Testis (tissue), 5 donors: ENCODE measurements at places on chromosomes 1 and 21. TPM values are rescaled to one million over a fixed set of nuclear protein-coding genes. Genes with fewer than 3 reads are reported as not detected.

DNA sequence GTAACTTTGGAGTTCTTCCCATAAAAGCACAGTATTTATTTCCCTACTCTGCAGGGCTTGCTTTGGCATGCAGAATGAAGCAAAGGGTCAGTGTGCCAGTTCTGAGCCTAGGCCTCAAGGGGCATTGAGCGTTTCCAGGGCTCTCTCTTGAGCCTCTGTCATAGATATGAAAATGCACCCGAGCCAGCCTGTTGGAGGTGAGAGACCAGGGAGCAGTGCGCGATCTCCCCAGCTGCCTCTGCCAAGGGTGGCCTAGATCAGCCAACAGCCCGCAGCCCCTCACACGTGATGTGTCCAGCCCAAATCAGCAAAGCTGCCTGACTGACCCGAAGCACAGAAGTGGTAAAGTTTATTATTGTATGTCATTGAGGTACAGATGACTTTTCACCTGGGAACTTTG, 63.7 kb downstream of the TENT5C start:
- no peak for DNase-seq

- peak; percentile 34 for DNase-seq
These were observed 489 bp downstream of the ACTN2 start for GRCh38 chr1:236686815-236687160.

- DNase-seq = no peak
These were observed 3.2 kb upstream of the TMEM63A start for GRCh38 chr1:225885336-225885735.

- no peak for DNase-seq
These were observed 558 bp downstream of the USP1 start for GRCh38 chr1:62437273-62437940.

DNA sequence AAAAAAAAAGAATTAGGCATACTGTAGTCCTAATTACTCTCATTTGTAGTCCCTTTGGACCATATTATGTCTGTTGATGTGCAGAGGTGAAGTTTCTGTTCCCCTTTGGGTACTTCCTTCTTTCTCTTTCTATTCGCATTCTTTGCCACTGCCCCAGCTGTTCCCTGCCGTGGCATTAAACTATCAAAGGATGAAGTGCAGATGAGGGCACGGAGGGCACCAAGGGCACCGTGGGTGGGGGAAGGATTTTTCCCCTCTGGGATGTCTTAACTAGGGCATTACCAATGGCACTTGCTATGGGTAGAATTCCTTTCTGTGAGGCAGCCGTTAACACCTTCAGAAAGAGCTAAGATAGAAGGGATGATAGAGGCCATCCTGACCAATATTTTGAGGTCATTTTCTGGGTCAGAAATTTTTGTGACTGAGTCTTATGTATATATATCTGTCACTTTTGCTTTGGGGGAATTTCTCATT, 4.9 kb upstream of the MAPKAPK2 start:
- DNase-seq = no peak

DNA sequence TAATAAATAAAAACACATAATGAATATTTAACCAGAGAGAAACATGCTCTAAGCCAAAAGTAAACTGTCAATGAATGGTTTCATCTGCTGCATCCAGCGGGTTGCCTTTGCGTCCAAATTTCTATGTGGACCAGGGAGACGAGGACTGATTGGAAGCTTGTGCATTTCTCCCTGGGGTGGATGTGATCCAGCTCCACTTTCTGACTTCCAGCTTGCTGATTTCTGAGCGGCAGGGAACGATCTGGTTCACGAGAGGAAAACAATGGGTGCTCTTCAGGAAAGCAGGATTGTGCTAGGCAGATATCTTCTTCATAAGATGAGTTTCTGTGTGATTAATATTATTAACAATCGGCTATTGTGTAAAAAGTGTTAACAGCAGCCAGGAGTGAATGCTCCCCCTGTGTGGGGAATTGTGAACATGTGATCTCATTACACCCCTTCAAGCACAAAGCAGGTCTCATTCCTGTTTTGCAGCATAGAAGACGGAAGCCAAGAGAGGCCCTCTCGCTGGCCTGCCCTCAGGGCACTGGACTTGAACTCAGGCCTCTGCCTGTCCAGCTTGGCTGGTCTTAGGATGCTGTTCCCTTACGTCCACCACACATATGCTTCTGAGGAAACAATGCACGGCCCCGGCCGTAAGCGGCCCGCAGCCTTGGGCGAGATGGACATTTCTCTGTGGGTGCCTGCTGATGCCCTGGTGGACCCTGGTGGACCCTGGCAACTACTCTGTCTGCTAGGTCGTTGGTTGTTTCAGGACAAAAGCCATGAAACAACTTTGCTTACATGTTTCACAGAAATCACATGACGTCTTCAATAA, 183.4 kb upstream of the C1orf174 start:
- DNase-seq = peak; percentile 70

GRCh38 chr1:200367841-200368534, 41.8 kb downstream of the ZNF281 start:
- no peak for DNase-seq

DNA sequence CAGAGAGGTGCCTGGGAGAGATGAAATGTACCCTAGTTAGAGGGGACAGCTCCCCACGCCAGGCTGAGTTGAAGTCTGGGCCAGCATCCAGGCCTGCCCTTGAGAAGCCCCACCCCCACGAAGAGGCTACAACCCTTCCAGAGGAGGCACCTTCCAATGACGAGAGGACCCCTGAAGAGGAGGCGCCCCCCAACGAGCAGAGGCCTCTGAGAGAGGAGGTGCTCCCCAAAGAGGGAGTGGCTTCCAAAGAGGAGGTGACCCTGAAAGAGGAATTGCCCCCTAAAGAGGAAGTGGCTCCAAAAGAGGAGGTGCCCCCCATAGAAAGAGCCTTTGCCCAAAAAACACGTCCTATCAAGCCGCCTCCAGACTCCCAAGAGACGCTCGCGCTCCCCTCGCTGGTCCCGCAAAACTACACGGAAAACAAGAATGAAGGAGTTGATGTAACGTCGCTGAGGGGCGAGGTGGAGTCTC, 3.1 kb downstream of the EVA1B start:
- DNase-seq = no peak

DNA sequence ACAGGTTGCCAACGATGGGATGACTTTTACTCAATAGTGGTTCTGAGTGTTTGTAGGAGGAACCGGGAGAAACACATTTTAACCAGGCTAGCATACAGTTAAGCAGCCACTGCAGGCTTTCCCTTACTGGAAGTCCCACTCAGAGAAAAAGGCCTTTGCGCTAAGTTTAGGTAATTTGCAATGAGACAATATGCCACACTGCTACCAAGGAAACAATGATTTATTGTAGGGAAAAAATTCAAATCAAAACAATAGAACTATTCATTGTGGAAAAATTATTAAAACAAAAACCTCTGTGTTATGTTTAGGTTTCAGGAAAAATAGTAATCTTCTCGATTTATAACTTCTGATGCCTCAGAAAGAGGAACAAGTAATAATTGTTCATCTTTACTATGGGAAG, 51.4 kb upstream of the CR2 start:
- no peak for DNase-seq

DNA sequence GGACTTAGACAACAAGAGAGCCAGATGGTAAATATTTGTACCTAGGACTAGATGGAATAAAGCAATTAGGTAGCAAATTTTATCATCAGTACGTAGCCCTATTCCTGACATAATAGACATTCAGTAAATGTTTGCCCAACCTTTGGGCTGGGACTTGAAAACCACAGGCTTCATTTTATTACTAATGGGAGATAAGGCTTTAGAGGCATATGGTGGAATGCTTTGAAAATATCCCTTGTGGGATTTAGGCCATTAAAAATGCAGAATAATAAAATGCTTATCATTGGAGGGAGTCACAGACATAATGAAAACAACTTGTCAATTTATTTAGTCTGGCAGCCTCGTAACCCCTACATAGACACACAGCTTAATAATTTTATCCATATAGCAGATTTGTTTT, 296.1 kb upstream of the SPAG17 start:
- no peak for DNase-seq

- no peak for DNase-seq
These were observed 12.5 kb upstream of the HNRNPR start for GRCh38 chr1:23356471-23357137.

- DNase-seq = no peak
These were observed 11.8 kb downstream of the DRAM2 start for GRCh38 chr1:111127923-111128643.

DNA sequence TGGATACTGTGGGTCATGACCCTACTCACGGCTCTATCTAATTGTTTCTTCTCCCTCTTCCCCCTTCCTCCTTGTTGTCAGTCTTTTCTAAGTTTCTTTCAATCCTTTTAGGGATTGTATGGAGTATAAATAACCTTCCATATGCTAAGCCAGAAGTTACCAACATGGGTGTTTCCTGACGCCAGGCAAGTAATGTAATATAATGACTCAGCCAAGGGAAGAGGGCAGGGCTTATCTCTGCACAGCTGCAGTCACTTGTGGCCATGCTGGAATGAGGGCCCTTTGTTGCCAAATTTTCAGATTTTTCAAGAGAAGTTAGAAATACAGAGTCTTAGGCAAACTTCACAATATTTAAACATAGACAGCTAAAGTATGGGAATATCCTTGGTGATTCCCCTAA, 194.6 kb downstream of the ST6GALNAC3 start:
- no peak for DNase-seq

DNA sequence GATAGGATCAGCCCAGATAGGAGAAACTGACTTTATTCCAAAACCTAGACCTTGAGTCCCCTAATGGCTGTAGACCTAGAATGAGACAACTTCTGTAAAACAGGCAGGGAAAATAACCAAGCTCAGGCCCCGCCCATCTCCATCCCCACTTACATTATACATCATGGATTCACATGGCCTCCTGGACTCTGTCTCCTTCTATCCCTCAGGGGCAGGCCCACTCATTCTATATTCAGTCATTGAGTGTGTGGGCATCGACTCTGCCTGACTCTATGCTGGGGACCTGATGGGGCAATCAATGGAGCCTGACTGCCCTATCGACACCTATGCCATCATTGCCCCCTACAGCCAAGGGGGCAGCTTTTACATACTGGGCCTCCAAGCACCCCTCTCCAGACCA, 6.4 kb downstream of the AVPR1B start:
- DNase-seq = no peak

DNA sequence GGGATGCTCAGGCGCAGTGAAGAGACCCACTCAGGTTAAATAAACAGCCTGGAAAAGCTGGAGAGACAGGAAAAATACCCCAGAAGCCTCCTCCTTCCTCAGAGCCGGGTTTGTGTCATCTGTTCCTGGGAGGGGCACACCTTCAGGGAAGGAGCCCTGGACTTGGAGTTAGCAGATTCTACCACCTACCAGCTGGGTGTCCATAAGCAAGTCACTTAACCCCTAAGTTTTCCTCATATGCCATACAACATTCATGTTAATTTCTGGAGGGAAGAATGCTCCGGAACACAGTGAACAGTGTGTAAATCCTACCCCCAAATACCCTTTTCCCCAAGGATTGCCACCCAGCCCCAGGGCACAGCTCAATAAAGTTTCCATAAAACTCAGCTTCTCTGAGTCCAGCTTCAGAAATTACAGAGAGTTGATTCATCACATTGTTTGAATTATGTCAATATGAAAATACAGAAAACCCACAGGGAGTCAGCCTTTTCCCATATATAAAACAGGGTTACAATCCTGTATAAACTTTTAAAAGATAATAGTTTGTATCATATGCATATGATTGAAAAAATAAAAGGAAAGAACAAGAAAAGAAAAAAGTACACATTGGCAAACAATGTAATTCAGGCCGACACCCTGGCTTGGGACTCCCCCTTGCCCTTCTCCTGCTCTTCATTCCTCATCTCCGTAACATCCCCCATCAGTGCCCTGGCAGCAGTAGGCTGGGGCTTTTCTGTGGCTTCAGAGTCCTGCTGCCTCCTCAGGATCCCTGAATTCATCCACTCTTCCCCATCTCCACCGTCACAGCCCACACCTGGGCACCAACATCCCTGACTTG, 291.8 kb upstream of the USP24 start:
- DNase-seq = no peak

DNA sequence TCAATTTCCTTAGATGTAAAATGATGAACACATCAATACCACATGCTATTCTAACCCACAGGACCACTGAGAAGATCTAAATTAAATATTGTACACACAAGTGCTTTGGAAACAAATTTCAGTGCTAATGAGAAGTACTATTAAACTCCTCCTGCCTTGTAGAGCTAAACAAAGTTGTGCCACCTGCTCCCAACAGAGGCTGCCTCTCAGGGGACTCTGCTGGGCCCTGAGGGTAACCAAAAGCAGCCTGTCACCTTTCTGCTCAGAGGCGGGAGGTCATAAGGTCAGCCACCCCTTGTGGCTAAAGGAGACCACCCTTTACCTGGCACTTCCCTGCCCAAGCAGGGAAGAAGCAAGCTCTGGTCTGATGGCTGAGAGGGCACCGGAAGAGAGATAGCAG, 6.3 kb downstream of the SLC9A1 start:
- no peak for DNase-seq

DNA sequence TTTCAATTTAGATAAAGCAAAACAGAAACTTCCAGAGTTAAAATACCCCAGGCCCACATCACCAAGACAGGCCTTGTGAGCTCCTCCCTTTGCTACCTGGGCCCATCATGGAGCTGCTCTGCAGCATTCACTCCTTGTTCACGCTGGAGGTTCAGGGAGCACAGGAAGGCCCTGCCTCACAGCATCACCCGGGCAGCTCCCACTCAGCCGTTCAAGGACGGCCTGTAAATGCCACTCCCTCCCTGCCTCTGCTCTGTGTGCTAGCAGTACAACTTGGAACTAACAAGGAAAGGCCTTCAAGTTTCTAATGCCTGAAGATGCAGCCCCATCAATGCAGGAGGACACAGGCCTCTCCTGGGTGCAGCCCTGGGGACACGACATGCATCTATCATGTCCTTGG, 11.6 kb downstream of the ATP5PO start:
- DNase-seq = peak; percentile 86

GRCh38 chr1:36829961-36830360, 204.4 kb downstream of the GRIK3 start:
- DNase-seq = no peak

- DNase-seq = no peak
These were observed 326.4 kb downstream of the TGFB2 start for GRCh38 chr1:218671573-218671972.

DNA sequence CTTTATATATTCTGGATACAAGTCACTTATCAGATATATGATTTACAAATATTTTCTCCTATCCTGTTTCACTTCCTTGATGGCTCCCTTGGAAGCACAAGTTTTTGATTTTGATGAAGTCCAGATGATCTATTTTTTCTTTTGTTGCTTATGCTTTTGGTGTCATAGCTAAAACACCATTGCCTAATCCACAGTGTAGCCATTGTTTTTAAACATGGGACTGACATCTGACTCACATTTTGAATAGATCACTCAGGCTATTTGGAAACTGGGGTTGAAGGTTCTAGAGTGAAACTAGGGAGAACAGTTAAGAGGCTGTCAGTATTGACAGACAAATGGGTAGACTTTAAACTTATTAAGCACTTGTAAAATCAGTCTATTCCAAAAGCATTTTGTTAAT, 16.6 kb downstream of the AK4 start:
- no peak for DNase-seq

The SH3GLB1 gene
- 242 TPM for polyA plus RNA-seq

The OLIG2 gene
- not detected for polyA plus RNA-seq

The MANEAL gene
- 6.9 TPM for polyA plus RNA-seq

The FBXO2 gene
- 19.0 TPM for polyA plus RNA-seq

The LRRN2 gene
- polyA plus RNA-seq = 16.7 TPM

The KIF26B gene
- 3.0 TPM for polyA plus RNA-seq

The ICOSLG gene
- 2.0 TPM for polyA plus RNA-seq

The PCSK9 gene
- 1.3 TPM for polyA plus RNA-seq

The BSND gene
- 0.32 TPM for polyA plus RNA-seq

The MARK1 gene
- polyA plus RNA-seq = 25.5 TPM

The SHISA4 gene
- 32.6 TPM for polyA plus RNA-seq

The GPR3 gene
- 0.20 TPM for polyA plus RNA-seq

The KIAA1614 gene
- 3.7 TPM for polyA plus RNA-seq

The PGLYRP4 gene
- polyA plus RNA-seq = 0.17 TPM

The INKA2 gene
- polyA plus RNA-seq = 8.3 TPM
